ENCODE measurements at places on chromosomes 11 and 22.

GRCh38 chr11:34252015-34252414 lies 105.8 kb downstream of the ABTB2 start:
- DNase-seq, result no peak

- DNase-seq, result no peak
These were observed 49.9 kb upstream of the TRIM77 start for GRCh38 chr11:89660234-89660633.

GRCh38 chr11:105673089-105673488 lies 63.2 kb downstream of the GRIA4 start:
- no peak for DNase-seq

- DNase-seq, result no peak
These were observed 228.2 kb downstream of the TMEM135 start for GRCh38 chr11:87265979-87266378.

GRCh38 chr11:13160806-13161205 lies 116.8 kb upstream of the BMAL1 start:
- no peak for DNase-seq

DNA sequence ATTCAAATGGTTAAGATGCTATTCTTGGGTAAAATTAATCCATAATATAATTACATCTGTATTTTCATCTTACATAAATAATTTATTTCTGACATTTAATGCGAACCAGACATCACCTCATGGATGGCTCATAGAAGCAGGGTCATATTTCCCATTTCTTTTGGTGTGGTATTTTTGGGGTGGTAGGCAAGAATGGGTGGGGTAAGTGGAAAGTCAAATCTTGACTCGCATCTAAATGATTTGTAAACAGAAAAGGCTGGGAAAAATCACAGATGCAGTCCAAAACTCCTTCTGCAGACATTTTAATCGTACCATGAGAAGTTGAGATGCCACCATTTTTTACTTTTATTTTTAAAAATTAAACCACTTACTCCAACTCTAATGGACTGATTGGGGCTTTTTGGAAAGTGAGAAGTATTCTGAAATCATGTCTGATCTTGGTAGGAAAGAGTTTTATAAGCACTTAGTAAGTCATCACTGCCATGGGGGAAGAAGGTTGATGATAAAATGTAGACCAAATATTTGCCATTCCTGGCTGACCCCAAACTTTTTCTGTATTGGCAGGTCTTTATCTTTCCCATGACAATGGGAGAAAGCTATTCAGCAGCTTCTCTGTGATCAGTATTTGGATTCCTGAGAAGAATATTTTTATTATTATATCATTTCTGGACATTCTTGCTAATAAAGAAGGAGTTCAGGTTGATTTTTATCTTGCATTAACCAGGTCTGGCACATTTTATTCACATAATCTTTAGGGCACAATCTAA lies 47.2 kb upstream of the BLID start:
- no peak for DNase-seq

GRCh38 chr11:125170001-125170509 lies 5.5 kb downstream of the PKNOX2 start:
- DNase-seq, result no peak

DNA sequence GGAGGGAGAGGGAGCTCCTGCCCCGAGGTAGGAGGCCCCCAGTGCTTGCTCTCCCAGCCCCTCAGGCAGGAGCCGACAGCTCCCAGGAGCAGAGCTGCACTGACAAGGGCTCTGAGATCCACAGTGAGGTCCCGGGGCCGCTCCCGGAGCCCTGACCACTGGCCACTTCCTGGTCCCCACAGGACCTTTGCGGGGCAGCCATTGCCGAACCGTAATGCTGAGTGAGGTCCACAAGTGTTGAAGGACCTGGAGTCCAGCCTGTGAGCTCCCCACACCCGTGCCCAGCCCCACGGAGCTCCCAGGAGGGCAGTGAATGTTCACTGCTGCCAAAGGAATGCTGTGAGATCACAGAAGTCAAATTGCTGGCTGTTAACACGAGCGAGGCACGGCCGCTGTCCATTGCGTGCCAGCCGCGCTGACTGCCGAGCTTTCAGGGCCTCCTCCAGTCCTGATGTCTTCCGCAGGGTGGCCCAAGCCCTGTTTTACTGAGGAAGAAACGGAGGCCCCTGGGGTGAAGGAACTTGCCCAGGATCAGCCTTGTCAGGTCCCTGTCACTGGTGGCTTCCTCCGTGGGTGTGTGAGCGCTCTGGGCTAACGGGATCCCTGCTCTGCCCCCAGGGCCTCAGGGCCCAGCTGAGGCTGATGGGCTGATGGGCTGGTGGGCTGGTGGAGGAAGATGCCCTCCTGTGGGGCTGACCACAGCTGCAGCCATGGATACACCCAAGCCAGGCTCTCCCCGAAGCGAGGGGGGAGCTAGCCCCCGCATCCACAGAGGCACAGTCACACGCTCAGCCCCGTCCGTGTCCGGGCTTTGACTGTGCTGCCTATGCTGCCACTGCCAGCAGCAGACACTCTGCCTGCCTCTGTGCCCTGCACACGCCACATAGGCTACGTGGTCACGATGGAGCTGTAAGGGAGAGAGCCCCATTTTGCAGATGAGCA lies 70.8 kb downstream of the WNT7B start:
- DNase-seq, result no peak

DNA sequence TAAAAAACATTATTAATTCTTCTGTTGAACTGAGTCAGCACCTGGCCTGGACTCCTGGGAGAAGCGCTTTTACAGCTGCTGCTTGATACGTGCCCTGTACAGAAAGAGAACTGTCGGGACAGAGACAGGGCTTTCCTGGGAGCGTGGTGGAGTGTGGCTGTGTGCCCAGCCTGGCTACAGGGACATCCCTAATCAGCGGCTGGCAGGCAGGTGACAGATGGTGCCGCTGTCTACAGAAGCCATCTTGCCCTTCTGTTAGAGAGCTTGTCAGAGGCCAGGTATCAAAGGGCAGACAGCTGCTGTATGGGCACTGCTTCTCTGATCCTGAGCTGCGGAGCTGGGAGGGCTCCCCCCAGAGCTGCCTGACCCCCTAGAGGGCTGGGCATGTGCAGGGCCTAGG lies 361.8 kb downstream of the TENM4 start:
- no peak for DNase-seq

DNA sequence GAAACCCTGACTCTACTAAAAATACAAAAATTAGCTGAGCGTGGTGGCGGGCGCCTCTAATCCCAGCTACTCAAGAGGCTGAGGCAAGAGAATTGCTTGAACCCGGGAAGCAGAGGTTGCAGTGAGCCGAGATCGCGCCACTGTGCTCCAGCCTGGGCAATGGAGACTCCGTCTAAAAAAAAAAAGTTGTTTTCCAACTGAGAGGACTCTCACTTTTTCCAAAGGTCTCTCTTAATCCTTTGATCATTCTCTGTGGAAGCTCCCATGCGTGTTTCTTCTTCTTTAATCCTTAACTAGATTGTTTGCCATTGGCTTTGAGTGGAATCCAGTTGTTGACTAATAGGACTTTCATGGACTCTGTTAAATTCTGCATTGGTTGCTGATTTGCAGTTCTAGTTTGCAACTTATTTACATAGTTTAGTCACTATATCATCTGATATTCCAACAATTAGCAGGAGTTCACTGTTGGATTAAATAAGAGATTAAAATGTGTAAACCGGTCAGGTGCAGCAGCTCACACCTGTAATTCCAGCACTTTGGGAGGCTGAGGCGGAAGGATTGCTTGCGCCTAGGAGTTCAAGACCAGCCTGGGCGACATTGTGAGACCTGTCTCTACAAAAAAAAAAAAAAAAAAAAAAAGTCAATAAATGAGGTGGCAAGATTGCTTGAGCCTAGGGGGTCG lies 79.7 kb downstream of the C22orf31 start:
- no peak for DNase-seq

GRCh38 chr11:1371836-1372465 lies 17.8 kb upstream of the BRSK2 start:
- DNase-seq, result no peak

GRCh38 chr11:5364214-5364613 lies 12.9 kb downstream of the OR51B6 start:
- no peak for DNase-seq

- no peak for DNase-seq
These were observed 15.2 kb downstream of the ELMOD1 start for GRCh38 chr11:107606141-107606540.

GRCh38 chr11:116927163-116927974 lies 89.9 kb upstream of the APOA1 start:
- DNase-seq, result no peak

DNA sequence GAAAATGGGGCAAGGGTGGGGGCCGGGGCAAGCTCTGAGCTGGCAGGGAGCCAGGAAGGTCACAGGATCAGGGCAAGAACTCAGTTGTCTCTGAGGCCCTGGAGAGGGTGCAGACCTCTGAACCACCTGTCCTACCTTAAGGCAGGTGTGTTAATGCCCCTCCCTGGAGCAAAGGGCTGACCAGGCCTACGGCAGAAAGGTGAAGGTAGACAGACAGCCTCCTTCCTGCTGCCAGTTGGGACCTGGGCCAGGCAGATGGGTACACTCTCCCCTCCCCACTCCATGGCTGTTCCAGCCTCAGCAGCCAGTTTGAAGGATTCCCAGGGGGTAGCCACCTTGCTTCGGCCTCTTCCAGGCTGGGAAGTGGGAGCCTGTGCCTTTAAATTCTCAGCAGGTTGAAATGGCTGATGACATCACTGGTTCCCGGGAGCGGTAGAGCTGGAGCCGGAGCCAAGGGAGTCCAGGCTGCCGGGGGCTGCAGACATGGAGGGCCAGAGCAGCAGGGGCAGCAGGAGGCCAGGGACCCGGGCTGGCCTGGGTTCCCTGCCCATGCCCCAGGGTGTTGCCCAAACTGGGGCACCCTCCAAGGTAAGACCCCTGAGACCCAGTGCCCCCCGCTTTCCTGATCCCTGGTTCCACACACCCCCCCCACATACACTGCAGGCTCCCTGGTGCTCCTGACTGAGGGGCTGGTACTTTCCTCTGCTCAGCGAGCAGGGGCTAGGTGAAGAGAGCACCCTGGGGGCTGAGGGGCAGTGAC lies at the start of gene INPP5J:
Gene INPP5J (plus strand): TSS at position 435 of the 760 bp plus-strand sequence. CDS start 49 bp downstream, at position 484.
- no peak for DNase-seq

DNA sequence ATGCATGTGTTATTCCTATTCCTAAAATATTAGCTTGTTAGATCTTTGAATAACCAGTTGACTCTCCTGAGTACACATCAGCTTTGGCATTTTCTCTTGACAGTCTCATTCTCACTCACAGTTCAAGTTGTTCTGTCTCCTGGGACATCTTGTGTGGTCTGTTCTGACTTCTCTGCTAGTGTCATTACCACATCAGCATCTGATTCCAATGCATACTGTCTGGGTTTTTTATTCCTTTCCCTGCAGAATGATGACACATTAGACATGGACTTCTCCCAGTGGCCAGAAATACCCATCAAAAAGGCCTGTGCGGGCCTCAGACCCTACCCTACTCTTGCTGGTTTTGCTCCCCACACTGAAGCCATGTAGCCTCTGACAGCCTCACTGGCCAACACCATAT lies 2.7 kb downstream of the ZNF74 start:
- no peak for DNase-seq

- DNase-seq, result no peak
These were observed 26.3 kb upstream of the SORL1-AS1 start for GRCh38 chr11:121478895-121479697.

- DNase-seq, result no peak
These were observed 288.3 kb downstream of the CADM1 start for GRCh38 chr11:115215694-115216617.

- DNase-seq, result no peak
These were observed 85.9 kb downstream of the PAX6 start for GRCh38 chr11:31725176-31725575.

DNA sequence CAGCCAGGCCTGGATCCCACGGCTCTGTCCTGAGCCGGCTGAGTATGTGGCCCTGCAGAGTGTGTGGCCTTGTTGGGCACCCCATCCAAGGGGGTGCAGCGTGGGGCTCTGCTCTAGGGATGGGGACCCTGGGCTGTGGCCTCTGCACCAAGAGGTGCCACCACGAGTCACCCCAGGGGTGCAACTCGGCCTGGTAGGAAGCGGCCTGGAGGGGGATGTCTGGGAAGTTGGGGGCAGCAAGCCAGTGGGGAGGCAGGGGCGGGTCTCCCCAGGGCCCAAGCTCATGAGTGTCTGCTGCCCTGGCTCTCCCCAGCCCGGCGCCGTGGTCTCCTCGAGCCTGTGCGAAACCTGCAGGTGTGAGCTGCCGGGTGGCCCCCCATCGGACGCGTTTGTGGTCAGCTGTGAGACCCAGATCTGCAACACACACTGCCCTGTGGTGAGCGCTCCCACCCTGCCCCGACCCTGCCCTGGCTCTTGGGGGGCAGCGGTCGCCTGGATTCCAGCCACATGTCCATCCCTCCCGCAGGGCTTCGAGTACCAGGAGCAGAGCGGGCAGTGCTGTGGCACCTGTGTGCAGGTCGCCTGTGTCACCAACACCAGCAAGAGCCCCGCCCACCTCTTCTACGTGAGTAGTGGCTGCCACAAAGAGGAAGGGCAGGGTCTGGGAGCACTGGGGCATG lies 24.2 kb upstream of the MUC5B start:
- DNase-seq, result no peak

GRCh38 chr11:12127206-12127898 lies 17.0 kb downstream of the MICAL2 start:
- DNase-seq, result no peak

GRCh38 chr11:1750840-1751530 lies 590 bp upstream of the IFITM10 start:
- no peak for DNase-seq

- no peak for DNase-seq
These were observed 21.4 kb downstream of the CHKA start for GRCh38 chr11:68099474-68100405.

DNA sequence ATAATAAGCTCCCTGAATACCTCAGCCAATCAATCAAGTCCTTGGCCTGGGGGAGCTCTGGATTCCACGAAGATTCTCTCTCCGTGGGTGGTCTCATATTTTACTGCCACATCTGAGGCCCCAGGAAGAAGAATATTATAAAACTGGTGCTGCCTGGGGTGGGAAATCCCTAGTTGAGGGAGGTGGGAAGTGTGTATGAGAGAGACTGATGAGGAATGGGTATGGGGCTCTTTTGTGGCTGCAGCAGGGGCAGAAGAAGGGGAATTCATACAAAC lies 71.5 kb downstream of the SYN3 start:
- DNase-seq, result no peak

DNA sequence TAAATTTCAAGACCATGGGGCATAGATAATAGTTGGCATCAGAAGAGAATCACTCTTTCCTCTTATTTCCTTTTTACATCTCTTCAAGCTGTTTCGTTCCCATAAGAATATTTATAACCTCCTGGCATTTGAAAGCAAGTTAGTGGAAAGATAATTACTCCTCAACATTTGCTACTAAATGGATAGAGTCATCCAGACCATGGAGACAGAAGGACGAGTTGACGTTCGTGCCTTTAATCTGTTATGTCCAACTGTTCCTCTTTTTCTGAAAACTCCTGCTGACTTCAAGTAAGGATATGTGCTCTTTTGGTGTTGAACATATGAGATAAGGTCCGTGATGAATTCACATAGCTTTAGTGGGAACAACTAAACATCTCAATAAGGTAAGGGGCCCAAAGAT lies 414.2 kb downstream of the LRRC4C start:
- DNase-seq, result no peak

GRCh38 chr11:82864268-82864667 lies 36.0 kb downstream of the PRCP start:
- peak; percentile 0 for DNase-seq
